ENCODE measurements at places on chromosomes 4 and X.

- DNase-seq: no peak
Observed at GRCh38 chr4:10205223-10205622, 88.6 kb upstream of the WDR1 start.

DNA sequence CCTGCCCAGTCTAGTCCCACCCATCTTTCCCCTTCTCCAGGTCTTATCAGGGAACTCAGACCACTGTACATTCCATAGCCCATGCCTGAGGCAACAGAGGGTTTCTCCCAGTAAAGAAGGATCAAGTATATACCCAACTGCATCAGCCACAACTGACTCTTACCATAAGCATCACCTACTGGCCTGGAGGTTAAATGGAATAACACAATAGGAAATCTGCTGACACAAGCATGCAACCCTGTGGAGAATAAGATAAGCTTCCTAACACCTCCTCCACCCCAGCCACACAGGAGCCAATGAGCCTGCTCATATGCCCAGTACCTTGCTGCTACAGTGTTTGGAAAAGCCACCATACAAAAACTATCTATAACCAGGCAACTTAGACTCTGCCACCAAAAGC, 34.6 kb upstream of the PLK4 start:
- DNase-seq: no peak

DNA sequence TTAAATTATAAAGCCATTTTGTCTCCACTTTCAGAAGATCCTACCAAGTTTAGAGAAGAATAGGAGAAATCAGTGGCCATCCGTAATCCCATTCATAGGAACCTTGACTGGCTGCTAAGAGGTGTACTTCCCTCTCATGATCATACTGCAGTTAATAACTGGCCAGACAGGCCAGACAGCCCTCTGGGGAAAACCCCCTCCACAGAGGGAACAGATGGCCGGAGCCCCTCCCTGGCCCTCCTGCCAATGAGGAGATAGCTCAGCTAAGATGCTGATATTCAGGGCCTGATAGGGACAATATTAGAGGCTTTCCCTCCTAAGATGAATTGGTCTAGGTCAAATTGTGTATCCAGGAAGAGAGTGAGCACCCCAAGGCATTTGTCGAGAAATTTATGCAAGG, 200.0 kb upstream of the MAOA start:
- no peak for DNase-seq

- peak; percentile 2 for DNase-seq
Observed at GRCh38 chrX:105618393-105619101, 203.8 kb upstream of the NRK start.

- no peak for DNase-seq
Observed at GRCh38 chrX:150063674-150064073, 125.4 kb upstream of the EOLA2 start.

DNA sequence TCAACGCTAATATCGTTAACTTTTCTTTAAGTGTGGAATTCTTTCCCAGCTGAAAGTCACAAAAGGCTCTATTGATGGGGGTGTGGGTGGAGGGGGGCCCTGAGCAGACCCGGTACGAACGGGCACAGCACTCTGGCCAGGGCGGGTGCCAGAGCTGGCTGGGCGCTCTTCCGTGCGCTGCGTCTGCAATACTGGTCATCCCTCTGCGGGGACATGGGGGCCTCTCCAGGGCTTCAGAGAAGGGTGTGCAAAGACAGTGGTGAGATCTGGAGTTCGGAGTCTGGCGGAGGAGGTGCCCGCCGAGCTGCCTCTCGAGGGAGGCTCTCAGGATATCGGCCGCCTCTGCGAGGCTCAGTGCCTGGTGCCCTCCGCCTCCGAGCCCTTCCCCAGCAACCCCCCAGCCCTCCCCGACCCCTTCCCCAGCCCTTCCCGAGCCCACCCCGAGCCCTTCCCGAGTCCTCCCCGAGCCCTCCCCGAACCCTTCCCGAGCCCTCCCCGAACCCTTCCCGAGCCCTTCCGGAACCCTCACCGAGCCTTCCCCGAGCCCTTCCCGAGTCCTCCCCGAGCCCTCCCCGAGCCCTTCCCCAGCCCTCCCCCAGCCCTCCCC, 34.3 kb downstream of the FGFRL1 start:
- DNase-seq: no peak

DNA sequence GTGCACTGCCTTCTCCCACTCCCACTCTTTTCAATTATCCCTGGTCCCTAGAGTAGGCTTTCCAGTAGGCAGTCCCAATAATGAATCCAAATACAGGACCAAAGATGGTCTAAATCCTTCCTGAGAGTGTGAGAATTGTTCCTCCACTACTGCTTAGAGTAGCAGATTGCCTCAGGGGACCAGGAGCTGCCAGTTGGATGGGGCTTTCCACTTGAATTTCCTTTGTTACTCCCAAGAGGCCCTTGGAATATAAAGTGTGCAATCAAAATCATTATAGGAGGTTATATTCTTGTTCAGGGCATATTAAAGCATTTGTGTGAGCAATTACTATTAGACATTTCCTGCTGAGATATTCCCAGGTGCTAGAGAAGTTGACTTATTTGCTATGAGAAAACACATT, 156.6 kb upstream of the TLL1 start:
- DNase-seq: no peak

DNA sequence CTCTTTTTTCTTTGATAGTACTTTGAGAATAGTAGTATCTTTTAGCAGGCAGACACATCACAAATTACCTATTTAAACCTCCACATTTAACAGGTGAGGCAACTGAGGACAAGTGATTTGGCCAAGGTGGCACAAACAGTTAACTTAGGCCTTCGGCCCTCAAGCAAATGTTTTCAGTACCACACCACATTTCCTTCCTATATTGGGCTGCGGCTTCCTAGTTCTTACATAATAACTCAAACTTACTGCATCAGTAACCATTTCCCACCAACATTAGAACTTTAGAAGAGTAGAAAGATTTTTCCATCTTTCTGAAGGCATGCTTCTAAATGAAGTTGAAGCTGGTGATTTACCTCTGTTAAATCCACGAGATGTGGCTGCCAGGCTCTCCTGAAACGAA, 63.2 kb upstream of the SLC4A4 start:
- no peak for DNase-seq

DNA sequence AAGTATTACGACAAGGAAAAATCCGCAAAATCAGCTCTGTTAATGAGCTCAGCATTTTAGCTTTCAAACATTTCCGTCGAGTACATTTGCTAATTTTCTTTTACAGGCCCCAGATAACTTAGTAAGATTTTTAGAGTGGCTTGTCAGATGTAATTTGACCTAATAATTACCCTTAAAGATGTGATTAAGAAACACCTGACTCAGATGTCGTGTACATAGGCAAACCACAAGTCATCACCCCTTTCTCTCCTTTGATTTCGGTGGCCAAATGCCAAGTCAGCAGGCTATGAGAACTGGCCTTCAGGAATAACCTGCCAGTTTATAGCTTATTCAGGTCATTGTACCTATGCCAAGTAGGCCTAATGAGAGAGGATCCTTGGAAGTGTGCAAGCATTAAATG, 369.6 kb downstream of the PCDH7 start:
- peak; percentile 17 for DNase-seq

DNA sequence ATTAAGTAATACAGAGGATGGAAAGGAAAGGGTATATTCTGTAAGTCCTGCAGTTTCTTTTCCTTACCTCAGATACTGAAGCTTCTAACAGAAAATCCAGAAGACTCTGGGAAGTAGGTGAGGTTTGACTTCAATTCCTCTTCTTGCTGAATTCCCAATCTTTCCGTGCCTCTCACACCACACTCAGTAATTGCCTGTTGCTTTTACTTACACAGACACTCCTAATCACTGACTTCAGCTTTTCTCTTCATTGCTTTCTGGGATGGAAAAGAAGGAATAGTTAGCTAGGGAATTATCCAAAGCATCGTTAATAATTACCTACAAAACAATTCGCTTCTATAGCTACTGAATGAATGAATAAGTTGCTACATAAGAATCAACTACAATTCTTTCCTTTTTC, 163.6 kb downstream of the FBXO8 start:
- DNase-seq: no peak

DNA sequence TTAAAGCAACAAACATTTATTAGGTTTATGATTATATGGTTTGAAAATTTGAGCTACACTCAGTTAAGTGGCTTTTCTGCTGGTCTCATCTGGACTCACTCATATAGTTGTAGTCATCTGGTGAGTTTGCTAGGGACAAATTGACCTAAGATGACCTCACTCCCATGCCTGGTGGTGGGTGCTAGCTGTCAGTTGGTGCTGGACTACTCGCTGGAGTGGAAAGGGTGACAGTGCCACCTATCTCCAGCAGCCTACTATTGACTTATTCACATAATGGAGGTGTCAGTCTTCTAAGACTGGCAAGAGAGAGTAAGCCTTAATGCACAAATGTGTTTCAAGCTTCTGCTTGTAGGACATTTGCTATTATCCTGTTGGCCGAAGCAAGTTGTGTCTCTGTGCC, 88.2 kb downstream of the TASL start:
- no peak for DNase-seq

DNA sequence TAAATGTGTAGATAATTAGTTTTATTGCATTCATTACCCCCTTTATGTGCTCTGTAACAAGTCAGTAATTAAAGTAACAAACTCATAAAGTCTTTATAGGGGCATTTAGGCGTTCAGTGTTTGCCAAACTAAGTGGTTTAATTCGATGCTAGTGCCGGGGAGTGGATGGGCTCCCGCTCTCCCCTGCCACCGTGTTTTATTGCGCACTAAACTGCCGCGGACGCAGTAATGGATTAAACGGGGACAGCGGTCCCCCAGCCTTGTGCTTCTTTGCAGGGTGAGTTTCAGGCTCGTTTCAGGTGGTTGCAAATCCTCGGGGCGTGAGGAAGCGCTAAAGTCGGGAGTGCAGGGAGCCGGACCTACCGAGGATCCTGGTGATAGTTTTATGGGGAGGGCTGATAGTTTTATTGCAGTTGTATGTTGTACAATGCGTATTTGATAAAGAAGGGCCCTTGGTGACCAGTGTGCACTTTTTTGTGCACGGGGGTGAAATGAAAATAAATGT, 1.6 kb upstream of the PHOX2B start:
- no peak for DNase-seq

- DNase-seq: no peak
Observed at GRCh38 chr4:118005883-118006282, 28.4 kb upstream of the NDST3 start.

DNA sequence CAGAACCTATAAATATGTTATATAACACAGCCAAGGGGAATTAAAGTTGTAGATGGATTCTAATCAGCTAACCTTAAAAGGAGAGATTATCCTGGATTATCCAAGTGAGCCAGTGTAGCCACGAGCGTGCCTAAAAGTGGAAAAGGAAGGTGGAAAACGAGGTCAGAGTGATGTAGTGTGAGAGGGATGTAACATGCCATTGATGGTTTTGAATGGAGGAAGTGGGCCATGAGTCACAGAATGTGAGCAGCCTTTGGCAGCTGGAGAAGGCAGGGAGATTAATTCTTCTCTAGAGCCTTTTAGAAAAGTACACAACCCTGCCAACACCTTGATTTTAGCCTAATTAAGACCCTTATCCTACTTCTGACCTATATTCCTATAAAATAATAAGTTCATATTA, 149.1 kb downstream of the SLC39A8 start:
- no peak for DNase-seq

DNA sequence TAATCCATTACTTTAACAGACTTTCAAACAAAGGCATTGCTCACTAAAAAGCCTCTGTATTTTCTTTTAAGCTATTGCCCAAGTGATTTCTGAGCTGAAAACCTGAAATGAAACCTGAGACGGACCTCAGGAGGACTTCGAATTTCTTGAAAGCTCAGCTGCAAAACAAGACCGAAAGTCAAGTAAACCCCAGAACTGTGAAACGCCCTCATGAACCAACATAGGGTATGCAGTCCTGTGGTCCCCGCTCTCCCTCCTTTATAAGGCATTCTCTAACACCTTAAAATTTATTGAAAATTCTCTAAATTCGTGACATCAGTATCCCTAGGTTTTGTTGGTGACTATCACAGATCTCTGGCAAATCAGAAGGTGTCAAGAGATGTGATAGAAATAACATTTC, 91.8 kb downstream of the SHISA3 start:
- DNase-seq: no peak

DNA sequence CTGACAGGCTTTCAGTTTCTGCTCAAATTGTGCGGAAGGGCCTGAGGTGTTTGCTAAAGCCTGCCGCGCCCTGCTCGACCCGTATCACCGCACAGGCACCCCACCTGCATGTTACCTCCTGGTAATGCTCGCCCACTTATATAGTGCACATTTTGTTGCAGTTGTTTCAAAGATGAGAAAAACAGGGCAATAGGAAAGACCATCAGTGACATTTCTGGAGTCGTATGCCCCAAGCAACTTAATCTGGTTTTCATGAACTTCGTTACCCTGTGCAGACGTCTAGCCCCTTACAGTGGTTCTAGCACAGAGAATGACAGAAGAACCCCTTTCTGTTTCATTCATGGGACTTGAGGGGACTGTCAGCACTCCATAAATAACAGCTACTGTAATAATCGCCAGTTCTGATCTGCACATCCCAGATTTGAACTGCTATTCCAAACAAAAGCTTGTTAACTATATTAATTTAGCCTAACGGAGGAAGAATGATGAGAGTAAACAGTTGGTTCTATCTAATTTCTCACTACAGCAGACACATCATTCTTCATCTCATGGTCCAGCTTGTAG, 940 bp upstream of the DCTD start:
- no peak for DNase-seq

DNA sequence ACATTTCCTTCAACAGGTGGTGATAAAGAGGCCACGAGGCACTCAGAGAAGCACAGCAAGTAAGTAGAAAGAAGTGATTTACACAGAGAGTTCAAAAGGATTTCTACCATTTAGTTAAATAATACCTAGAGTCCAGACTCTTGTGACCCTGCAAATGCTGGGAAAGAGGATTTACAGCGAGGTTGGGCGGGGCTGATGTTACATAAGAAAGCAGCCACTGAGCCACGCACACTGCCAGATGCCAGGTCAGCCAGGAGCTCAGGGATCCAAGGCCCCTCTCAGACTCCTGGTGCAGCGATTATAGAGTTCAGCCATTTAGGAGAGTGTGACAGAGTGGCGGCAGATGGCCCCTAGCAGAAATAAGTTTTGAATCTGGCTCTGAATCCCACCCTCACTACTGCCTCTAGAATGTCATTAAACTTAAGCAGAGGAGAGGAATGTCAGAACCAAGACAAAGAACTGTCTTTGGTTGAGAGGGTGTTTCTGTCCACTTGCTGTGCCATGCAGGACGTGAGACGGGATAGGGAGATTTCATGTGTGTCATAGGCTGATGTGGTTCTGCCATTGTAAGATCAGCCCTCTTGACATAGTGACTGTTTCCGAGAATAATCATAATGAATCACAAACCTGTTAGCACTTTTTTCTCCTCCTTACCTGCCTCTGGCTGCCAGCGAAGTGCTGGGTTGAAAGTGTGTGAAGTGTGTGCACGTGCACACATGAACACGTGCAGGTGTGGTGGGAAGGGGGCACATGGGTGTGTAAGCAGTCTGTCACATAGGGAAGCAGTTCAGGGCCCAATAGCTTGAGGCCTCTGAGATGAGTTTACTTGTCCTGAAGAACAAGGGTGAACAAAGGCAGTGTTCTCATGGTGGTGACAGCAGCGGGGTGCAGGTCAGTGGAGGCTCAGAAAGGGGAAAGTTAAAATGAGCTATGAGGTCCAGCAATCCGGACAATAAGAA, 50.1 kb downstream of the MFAP3L start:
- peak; percentile 48 for DNase-seq

- DNase-seq: peak; percentile 17
Observed at GRCh38 chrX:110086916-110087484, 84.1 kb downstream of the TMEM164 start.

GRCh38 chr4:6448476-6449170, 23.8 kb downstream of the PPP2R2C start:
- DNase-seq: no peak

- DNase-seq: no peak
Observed at GRCh38 chr4:153418121-153418520, 48.0 kb upstream of the TMEM131L start.

Data from HuH-7 (cell line).